ENCODE measurements at places on chromosomes 2 and 18. TPM values are rescaled to one million over a fixed set of nuclear protein-coding genes. Genes with fewer than 3 reads are reported as not detected.

GRCh38 chr2:96489663-96490062 lies 15.5 kb downstream of the NEURL3 start:
- no peak for DNase-seq

- no peak for DNase-seq
Measured at GRCh38 chr2:202762556-202762955, 109.0 kb downstream of the ICA1L start.

GRCh38 chr2:225156853-225157451 lies 114.7 kb upstream of the DOCK10 start:
- DNase-seq, result no peak

GRCh38 chr2:42714686-42715085 lies 49.2 kb downstream of the OXER1 start:
- DNase-seq, result no peak

DNA sequence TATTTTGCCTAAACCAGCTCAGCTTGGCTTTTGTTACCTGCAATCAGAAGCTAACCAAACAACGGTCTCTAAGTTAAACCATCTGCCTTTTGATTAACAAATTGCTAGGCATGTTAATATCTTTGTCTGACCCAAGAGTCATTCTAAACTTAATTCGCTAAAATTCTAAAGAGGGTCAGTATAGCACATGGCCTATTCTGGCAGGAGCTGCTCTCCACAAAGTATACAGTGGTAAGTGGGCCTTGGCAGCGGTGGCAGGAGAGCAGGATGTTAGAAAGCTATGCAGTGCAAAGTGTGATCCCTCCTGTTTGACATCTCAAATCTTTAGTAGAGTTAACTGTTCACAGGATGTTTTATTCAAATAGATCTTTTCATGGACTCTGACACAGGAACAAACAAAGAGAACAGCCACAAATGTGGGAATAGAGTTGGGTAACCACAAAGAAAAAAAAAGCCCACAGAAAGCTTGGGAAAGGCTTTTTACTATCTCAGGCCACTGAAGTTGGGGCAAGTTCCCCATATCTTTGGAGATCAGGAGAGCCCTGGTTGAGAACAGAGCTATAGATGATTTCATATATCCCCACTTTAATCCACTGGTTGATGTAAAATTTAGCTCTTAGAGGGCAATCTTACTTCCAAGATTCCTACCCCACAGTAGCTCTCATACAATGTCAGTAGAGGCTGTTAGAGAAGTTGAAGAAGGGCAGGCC lies 10.6 kb downstream of the CFAP210 start:
- no peak for DNase-seq

- DNase-seq, result no peak
Measured at GRCh38 chr2:16251511-16252225, 311.3 kb downstream of the MYCN start.

DNA sequence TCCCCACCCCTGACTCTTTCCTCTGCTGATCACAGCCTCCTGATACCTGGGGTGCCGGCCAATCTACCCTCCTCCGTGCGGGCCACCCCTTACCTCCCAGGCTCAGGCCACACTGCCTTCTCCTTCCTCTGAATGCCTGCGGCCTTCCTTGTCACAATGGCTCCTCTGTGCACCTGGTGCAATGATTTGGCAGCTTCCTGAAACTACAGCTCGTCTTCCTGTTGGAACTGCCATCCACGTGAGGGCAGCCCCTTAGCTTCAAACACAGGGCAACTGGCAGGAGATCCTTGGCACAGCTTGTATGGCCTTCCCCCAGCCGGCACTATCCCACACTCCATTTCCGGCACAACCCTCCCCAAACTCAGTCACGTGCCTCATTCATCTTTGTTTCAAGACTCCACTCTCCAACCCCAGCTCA lies 69.0 kb downstream of the STPG4 start:
- no peak for DNase-seq

GRCh38 chr2:168521053-168521741 lies 65.1 kb downstream of the CERS6 start:
- DNase-seq, result peak; percentile 33

DNA sequence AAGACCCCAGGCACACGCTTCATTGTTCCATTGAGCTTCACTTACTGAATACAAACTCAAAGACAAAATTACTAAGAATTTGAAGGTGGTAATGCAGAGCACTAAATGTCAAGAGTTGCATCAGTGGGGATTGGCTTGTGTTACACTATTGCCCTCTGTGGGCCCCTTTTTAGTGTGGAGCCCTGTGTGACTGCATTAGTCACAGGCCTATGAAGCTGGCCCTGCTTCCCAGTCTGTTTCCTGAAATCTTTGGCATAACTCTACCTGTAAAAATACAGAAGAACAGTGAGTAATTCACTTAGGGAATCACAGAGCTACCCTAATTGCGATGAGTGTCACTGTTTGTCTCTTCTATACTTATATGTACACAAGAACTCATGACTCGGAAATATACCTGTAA lies 40.0 kb upstream of the STPG4 start:
- DNase-seq, result no peak

GRCh38 chr18:77110936-77111335 lies 21.6 kb downstream of the MBP start:
- no peak for DNase-seq

DNA sequence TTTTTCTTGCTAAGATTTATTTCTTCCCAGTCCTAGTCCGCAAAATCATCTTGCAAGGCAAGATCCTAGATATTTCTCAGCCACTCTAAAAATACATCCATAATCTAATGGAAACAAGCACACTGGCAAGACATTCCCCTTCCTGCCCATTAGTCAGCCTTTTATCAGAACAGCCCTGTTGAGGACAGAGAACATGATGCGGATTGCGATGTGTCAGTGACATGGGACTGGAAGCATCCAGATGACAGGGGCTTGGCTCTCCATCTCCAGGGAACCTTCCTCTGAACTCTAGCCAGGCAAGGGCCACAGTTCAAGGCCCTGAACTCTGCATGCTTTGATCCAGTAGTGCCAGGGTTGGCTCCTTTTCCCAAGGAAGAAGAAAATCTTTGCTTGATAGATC lies 70.0 kb downstream of the VSNL1 start:
- DNase-seq, result no peak

GRCh38 chr18:37665346-37665745 lies 99.7 kb upstream of the CELF4 start:
- no peak for DNase-seq

GRCh38 chr2:46073540-46074046 lies 223.6 kb upstream of the EPAS1 start:
- DNase-seq, result no peak

DNA sequence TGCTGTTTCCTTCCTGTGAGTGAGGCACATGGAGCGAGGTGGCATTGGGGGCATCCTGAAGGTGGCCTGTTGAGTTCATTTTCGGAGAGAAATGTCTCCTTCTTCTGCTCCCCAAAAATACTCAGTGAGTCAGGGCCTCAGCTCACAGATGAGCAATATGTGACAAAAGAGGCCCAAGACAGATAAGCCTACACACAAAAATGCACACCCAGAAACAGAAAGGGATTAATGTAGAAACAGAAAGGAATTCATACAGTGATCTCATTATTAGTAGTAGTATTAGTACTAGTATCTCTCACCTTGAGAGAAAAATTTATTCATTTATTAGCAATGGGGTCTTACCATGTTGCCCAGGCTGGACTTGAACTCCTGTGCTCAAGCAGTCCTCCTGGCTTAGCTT lies 5.1 kb downstream of the GPR75 start:
- DNase-seq, result no peak

GRCh38 chr2:48165070-48165753 lies 258.9 kb upstream of the FBXO11 start:
- no peak for DNase-seq

GRCh38 chr18:70522183-70522680 lies 233.4 kb downstream of the SOCS6 start:
- no peak for DNase-seq

DNA sequence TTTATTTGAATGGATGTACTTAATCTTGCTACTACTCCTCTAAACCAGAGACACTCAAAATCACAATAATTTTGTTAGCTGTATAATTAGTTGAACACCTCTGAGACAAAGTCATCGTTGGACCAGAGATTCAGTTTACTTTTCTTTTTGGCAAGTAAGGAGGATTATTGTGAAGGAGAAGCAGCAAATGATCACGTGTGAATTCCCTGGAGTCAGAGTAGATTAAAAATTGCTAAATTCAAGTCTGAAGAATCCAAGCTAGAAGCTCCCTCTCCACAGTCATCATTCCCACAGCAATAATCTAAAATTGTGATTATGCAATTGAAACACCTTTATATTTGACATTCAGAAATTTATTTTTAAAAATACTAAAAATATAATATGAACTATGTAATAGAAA lies 484.4 kb downstream of the CMPK2 start:
- DNase-seq, result no peak

- DNase-seq, result no peak
Measured at GRCh38 chr2:144452169-144452988, 67.5 kb downstream of the ZEB2 start.

- no peak for DNase-seq
Measured at GRCh38 chr18:58180738-58181353, 136.8 kb downstream of the NEDD4L start.

- DNase-seq, result no peak
Measured at GRCh38 chr2:96538487-96539214, 2.1 kb downstream of the ARID5A start.

DNA sequence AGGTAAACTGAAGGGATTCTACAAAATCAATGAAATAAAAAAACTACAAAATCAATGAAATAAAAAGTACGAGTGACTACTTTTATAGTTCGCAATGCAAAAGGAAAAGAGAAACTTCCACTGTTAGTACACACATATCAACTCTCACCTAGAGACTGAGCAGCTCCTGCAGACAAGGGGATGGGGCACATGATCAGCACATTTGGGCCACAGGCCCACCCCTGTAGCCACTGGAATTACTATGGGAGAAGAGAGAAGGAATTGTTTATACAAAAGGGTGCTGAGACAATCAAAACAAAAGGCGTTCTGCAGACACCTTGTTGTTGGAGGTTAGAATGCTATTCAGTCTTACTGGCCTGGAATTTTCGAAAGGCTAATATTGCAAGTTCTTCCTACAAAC lies 34.7 kb upstream of the CD226 start:
- no peak for DNase-seq

The UGT1A4 gene
- polyA plus RNA-seq, result not detected

The STARD6 gene
- 0.18 TPM for polyA plus RNA-seq

The SGPP2 gene
- 2.5 TPM for polyA plus RNA-seq

The FAM228A gene
- polyA plus RNA-seq, result 1.5 TPM

The MFSD2B gene
- polyA plus RNA-seq, result 2.0 TPM

The POU3F3 gene
- 109 TPM for polyA plus RNA-seq

The ESCO1 gene
- polyA plus RNA-seq, result 26.0 TPM

The ZSWIM2 gene
- polyA plus RNA-seq, result not detected

The CHRNA1 gene
- polyA plus RNA-seq, result 2.9 TPM

Data from left renal pelvis (tissue), 4 donors.